Stimulated activated CD4-positive, alpha-beta T cell treated with anti-CD3 and anti-CD28 coated beads, Interleukin-1b, Interleukin-23, amount 100 ng/mL, for 1 hour (primary cell): ENCODE measurements at places on chromosomes 11 and 22.

DNA sequence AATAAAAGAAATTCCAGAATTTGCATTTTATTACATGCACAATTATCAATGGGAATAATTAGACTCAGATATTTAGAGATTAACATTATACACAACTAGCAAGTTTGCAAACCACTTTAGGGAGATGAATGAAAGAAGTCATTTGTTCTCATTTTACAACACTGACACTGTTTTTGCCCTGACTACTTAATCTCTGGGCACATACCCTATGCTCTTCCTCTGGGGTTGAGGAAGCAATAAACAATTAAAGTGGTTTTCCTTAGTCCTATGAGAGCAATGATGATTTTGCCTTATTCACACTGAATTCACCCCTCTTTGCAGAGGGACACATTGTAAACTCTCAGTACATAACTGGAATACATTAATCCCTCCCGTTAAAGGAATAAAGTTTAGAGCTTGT, 72.7 kb downstream of the TRPC6 start:
- DNase-seq, result no peak

DNA sequence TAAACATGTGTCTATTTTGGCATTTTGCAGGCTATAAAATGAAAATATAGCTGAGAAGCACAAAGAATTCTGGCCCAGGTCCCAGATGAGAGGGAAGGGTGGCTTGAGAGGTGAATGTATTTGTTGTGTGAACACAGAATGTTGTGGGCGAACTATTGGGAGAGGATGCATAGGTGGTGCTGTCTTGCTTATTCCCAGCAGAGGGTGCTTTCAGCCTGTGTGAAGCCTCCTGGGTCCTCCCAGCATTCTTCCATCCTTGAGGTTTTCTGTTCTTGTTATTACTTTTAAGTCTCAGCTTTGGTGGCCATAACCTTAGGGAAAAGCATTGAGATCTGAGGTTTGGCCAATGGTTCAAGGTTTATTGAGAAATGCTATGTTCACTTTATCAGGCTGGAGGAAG, 108.7 kb upstream of the SNX19 start:
- DNase-seq, result no peak

DNA sequence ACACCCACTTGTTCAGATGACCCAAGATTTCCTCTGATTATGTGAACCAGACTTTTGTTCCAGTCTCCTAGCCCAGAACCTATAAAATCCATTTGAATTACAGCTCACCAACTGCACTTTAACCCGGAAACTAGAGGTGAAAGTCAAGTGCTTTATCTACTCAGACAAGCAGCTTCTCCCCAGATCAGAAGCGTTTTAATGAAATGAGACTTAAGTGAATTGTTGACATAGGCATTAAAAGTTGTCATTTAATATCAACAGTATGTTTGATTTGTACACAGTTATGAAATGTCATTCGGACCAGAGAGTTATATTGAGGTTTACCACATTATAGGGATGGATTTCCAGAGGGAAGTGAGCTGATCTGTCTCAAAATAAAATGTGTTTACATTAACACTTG, 52.0 kb downstream of the CADM1 start:
- no peak for DNase-seq

DNA sequence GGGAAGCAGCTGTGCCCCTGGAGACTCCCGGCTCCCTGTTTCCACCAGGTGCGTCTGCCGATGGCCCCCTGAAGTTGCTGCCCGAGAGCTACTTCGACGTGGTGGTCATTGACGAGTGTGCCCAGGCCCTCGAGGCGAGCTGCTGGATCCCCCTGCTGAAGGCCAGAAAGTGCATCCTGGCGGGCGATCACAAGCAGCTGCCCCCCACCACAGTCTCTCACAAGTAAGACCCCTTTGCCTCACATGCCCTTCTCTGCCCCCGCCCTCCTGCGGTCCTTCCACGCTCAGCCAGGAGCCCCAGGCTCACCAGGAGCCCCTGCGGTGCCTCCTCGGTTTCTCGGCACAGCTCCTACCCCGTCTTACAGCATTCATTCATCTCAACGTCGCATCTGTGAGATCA, 25.4 kb downstream of the IGHMBP2 start:
- DNase-seq, result no peak

DNA sequence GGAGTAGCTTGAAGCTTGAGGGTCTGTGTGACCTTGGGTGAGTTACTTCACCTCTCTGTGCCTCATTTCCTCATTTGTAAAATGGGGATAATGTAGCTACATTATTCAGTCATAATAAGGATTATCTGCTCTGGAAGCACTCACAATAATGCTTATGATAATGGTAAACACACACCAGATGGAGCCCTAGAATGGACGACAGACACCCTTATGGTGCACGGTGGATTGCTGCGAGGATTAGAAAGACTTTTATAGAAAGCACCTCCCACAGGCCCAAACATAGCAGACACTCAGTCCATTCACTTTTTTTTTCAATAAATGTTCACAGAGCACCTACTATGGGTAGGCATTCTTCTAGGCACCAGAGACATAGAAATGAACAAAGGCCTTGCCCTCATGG, 53.8 kb downstream of the LARGE1 start:
- DNase-seq, result no peak

GRCh38 chr11:10302744-10303557, 1.9 kb upstream of the ADM start:
- no peak for DNase-seq

- DNase-seq, result no peak
Observed at GRCh38 chr11:118306556-118306955, 2.0 kb downstream of the CD3E start.

DNA sequence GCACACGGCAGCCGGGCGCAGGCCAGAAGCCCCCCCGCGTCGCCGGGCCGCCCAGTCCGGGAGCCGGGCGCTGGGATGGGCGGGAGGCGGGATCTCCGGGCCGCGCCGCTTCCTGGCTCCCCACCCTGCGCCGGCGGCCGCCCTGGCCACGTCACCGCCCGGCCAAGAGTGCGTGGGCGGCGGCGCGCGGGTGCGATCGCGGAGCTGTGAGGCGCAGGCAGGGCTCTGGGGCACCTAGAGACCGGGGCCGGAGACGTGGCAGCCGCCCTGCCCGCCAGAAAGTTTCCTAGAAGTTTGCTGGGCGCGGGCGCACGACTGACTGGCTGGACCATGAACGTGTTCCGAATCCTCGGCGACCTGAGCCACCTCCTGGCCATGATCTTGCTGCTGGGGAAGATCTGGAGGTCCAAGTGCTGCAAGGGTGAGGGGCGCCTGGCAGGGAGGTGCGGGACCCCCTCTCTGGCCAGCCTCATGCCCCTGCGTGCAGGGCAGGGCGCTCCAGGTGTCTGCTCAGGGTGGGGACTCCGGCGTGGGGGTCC, at the start of gene KDELR3:
Gene KDELR3 (plus strand): TSS at position 193 of the 539 bp plus-strand sequence. CDS start 138 bp downstream, at position 331.
- DNase-seq, result peak; percentile 31

DNA sequence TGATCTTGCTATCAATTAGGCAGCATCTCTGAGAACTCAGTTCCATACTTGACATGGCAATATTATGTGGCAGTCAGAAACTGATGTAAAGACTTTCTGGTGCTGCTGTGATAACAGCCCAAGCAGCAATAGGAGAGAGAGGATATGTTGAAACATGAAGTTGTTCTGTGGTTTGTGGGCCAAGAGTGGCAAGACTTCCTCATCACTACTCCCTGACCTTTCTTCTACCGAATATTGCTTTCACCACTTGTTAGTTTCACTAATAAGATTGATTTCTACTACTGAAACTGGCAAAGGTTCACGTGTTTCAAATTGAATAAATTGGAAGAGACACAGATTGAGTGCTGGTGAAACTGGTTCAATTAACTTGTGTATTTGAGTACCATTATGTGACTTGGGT, 852.6 kb upstream of the RAG2 start:
- DNase-seq, result no peak

GRCh38 chr11:112903340-112903739, 57.9 kb upstream of the NCAM1 start:
- DNase-seq, result no peak

DNA sequence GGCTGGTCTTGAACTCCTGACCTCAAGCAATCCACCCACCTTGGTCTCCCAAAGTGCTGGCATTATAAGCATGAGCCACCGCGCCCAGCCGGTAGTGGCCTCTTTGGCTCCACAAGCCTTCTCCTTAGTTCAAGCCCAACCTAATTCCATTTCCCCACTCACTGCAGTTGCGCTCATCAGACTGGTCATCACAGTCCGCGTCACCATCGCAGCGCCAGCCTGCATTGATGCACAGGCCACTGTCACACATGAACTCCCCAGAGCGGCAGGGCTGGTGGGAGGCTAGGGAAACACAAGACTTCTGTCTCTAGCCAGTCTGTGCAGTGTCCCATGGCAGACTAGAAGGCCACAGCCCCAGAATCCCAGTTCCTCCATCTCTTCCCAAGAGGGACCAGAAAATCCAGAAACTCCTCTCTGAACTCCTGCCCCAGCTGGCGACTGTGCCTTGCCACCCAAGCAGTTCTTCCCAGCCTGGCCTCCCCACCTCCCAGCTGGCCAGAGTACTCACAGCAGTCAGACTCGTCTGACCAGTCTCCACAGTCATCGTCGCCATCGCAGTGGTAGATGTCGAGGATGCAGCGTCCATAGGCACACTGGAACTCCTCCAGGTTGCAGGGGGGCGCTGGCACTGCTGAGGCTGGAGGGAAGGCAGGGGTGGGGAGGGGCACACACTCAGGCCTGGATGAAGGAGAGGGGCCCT, 19.8 kb downstream of the LRP4 start:
- DNase-seq, result no peak

DNA sequence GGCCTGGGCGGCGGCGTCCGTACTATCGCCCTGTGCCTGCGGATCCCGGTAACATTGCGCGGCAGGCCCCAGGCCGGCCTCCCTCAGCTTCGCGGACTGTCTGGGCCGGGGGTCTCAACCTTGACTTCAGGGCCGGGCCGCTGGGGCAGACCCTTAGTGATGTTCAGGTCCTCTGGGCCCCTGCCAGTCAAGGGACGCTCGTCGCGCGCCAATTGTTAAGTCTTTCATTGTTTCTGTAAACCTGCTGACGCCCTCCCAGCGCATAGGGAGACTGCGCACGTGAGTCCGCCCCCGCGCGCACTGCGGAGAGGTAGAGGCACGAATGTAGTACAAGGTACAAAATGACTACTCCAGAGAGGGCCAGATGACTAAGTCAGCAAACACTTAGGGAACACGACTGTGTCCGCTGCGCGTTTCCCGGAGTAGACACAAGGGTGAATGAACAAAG, 451 bp upstream of the HDHD5 start:
- peak; percentile 43 for DNase-seq

DNA sequence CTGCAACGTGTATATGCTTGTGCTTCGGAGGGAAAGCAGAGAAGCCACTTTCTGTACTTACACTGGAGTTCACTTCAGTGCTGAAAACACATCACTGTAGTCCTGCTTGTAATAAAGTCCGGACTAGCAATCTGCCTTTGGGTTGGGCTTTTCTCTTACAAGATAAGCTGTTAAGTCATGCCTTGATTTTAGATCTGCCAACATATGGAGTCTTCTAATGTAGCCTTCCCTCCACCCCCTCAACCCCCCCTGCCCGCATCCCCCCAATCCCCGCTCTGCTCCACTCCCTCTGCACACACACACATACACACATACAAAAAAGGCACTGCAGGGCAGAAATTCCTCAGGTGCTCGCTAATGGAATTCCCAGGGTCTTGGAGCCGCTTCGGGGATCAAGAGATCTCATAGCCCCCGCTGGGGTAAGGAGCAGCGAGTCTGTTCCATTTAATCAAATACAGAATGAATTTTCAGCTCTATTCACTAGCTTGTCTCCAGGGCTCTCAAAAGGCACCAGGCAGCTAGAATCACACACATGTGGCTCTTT, 3.4 kb downstream of the CDON start:
- no peak for DNase-seq

GRCh38 chr11:65224930-65225278, 36.9 kb upstream of the POLA2 start:
- no peak for DNase-seq

GRCh38 chr11:1301220-1302000, 8.0 kb downstream of the TOLLIP start:
- DNase-seq, result no peak

DNA sequence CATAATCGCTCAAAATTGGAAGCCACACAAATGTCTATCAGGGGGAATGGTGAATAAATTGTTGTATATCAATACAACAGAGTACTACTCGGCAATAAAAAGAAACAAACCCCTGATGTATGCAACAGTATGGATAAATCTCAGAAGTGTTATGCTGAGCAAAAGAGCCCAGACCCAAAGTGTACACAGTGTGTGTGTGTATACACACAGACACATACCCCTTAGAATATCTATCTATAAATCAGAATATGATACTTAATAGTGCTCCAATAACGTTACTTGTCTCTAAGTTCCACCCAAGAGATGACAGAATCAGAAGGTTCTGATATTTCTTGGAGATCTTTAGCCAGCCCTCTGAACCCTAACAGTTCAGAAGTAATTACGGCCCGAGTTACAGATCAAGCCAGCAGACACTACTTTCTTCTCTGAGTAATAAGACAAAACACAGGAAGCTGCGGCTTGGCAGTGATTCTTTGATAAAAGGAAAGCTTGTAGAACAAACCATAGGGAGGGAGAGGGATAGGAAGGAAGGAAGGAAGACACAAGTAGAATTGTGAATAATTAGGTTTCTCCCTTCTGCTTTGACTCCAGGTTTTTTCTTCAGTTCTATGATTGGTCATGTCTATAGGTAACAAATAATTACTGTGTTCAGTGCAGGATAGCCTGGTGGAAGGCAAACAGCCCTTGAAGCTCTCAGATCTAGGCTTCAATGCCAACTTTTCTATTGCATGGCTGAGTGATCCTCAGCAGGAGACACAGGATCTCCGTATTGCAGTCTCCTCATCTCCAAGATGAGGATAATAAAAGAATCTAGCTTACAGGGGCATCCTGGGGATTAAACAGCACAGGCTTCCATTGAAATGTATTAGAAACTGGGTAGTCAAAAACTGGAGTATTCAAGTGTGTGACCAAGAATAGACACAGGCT, 75.6 kb upstream of the TEAD1 start:
- DNase-seq, result no peak

DNA sequence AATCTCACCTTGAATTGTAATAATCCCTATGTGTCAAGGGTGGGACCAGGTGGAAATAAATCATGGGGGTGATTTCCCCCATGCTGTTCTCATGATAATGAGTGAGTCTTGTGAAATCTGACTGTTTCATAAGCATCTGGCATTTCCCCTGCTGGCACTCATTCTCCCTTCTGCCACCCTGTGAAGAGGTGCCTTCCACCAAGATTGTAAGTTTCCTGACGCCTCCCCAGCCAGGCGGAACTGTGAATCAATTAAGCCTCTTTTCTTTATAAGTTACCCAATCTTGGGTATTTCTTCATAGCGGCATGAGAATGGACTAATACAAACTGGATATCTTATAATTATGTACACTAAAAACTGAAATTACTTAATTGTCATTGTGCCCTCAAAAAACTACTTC, 189.2 kb upstream of the API5 start:
- no peak for DNase-seq

DNA sequence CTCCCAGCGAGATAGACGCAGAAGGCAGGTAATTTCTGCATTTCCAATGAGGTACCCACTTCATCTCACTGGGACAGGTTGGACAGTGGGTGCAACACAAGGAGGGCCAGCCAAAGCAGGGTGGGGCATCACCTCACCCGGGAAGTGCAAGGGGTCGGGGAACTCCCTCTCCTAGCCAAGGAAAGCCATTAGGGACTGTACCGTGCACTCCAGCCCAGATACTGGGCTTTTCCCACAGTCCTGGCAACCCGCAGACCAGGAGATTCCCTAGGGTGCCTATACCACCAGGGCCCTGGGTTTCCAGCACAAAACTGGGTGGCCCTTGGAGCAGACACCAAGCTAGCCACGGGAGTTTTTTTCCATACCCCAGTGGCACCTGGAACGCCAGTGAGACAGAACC, 17.2 kb downstream of the TRPC6 start:
- DNase-seq, result no peak
